NCI-H2081 (cell line): ENCODE measurements at places on chromosomes 5 and 9.
A peak's percentile ranks its signal among the peaks of the same experiment; 100 is the strongest.

- no peak for DNase-seq
Observed at GRCh38 chr5:15823398-15823797, 323.4 kb downstream of the FBXL7 start.

- DNase-seq = no peak
Observed at GRCh38 chr5:109838157-109838556, 148.4 kb downstream of the MAN2A1 start.

GRCh38 chr9:80557256-80557655, 985.5 kb downstream of the TLE4 start:
- no peak for DNase-seq

DNA sequence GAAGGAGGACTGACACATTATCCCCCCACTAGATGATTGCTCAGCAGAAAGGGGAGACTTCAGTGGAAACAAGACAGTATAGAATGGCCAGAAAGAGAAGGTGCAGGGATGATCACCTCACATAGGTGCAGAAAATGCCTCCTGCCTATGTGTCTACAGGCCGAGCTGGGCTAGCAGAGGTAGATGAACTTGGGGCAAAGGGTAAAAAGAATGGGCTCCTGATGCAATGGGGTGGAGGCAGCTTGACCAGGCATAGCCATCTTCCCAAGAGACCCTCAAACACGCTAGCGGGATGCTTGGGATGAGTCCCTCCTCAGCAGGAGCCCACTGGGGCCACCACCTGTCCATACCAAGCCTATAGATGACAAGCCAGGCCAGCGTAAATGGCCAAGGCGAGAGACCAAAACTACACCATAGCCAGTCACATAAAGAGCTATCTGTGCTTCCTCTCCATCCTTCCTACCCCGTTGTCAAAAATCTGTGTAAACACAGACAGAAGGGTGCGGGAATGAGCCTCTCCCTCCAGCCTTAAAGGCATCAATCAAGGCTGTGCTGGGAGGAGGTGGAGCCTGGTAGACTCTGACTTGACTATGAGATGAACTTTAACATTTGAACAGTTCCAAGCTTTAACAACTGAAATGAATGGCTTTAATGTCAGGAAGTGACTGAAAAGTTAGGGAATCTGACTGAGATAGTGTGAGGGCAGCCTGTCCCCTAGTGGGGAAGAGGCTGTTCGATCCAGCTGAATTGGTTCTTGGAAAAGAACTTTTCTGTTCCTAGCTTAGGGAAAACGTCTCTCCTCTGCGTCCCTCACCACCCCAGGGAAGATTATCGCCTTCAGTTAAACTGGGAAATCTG, 10.4 kb downstream of the C9orf152 start:
- DNase-seq = no peak

DNA sequence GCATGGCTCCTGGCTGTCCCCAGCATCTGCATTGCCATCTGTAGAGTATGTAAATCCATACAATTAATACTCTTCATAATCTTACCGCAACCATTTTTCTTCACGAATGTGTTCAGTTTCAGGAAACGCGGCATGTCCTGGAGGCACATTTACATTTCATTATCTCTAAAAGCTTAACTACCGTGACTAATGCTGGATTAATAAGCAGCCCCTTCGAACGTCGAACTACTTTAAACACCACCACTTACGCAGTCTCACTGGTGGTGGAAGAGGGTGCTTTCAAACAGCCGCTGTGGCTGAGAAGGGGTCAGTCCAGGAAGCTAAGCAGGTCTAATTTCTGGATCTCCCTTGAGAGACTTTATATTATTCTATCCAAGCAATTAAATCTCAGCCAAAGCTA, 85.6 kb downstream of the C5orf15 start:
- DNase-seq = no peak

GRCh38 chr5:119187776-119188529, 117.1 kb downstream of the DMXL1 start:
- no peak for DNase-seq

DNA sequence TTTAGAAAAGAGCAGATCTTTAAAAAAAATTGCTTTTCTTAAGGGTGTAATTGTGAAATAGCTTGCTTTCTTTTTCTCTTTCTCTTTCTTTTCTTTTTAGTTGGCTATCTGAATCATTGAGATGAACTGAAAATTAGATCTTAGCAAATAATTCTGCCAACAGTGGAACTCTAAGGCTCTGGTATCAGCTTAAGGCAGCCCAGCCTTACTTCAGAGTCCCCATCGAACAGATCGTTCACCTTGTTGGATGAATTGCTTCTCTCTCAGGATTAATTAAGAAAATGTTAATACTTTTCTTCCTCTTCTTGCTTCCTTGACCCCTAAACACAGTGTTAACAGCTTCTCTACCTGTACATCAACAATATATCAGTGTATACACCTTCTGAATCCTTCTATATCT, 92.1 kb downstream of the ZCCHC7 start:
- DNase-seq = no peak

GRCh38 chr9:126695186-126695585, 81.5 kb downstream of the LMX1B start:
- DNase-seq = no peak

- peak; percentile 53 for DNase-seq
Observed at GRCh38 chr5:77546-77945, 14.4 kb upstream of the PLEKHG4B start.

- DNase-seq = no peak
Observed at GRCh38 chr9:136793086-136793946, 2.2 kb downstream of the TMEM141 start.

DNA sequence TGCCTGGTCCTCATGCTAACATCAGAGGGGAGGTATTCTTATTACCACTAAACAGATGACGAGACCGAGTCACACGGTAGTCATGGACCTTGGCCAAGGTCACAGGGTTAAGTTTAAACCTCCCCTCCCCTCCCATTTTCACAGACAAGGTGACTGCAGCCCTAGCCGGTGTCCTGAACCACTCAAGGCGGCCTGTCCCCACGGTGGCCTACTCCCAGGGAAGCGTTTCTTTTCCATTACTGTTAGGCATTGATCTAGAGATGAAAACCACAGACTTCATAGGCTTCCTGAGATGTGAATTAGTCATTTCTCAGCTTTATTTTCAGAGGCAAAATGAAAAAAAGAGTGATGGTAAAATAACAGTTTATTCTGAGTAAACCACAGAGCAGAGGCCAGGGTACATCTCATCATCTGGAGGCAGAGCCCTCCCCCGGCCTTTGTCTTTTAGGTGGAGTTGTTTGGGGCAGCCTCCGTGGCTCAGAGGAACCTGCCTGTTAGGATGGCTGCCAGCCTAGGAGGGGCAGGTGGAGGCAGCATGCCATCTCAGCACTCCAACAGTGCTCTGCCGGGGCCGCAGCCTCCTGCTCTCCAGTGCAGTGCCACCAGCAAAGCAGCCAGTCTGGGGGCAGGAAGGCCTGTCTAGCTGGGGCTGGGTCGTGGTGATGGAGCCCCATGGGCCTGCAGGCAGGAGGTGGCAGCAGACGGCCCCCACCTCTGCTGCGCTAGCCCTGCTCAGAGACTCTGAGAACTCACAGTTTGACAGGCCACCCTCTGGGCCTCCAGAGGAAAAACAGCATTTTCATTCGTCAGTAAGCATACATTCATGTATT, 71.2 kb downstream of the RAPGEF1 start:
- peak; percentile 56 for DNase-seq

DNA sequence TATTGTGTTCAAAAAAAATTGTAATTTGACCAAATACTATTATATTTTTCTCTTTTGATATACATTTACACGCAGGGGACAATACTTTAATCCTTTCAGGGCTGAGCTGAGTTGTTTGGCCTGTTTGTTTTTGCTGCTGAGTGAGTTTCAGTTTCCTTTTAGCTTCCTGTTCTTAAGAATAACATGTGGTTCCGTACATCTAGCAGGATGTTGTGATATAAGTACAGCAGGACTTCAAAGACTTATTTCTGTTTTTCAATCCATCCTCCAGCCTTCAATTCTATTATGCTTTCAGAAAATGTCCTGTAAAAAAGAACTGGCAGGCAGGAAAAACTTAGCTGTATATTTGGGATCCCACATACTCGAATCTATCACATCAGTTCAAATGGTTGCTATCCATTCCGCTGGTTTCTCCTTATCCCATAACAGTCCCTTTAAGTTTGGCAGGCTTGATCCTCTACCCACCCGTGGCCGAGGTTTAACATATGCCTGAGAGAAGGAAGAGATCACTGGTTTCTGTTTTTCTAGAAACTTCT, 1037.3 kb upstream of the ACO1 start:
- DNase-seq = no peak

DNA sequence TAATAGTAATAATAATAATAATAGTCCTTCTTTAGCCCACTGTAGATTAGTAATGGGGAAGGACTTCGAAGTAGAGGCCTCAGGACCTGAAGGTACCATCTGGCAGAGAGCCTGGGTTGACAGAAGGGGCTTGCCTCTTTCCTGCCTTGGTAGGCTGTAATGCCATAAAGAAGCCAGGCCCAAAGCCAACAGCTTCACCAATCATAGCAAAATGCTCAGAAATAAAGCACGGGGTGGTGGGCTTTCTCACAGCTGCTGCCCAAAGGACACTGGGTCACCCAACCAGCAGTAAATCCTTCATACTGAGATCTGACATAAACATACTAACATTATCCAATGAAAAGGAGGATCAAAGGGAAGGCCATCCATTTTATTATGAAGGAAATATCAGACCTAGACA, 70.7 kb downstream of the SUSD1 start:
- no peak for DNase-seq

- DNase-seq = no peak
Observed at GRCh38 chr5:4027088-4027734, 431.6 kb downstream of the IRX1 start.

DNA sequence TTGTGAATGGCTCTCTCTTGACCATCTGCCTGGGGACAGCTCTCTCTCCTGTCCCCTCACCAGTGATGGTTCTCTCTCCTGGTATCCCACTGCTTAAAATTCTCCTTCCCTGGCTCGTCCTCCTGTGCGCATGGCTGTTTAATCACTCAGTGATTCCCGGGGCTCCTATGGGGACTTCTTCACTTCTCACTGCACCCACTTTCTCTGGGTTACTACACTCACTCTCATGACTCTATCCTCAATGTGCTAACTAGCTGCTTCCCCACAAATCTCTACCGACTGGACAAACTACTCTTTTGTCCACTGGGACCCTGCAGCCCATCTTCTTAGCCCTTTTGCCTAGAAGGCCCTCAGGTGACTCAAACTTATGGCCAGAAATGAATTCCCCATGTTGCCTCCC, 89.1 kb upstream of the TBC1D2 start:
- no peak for DNase-seq

DNA sequence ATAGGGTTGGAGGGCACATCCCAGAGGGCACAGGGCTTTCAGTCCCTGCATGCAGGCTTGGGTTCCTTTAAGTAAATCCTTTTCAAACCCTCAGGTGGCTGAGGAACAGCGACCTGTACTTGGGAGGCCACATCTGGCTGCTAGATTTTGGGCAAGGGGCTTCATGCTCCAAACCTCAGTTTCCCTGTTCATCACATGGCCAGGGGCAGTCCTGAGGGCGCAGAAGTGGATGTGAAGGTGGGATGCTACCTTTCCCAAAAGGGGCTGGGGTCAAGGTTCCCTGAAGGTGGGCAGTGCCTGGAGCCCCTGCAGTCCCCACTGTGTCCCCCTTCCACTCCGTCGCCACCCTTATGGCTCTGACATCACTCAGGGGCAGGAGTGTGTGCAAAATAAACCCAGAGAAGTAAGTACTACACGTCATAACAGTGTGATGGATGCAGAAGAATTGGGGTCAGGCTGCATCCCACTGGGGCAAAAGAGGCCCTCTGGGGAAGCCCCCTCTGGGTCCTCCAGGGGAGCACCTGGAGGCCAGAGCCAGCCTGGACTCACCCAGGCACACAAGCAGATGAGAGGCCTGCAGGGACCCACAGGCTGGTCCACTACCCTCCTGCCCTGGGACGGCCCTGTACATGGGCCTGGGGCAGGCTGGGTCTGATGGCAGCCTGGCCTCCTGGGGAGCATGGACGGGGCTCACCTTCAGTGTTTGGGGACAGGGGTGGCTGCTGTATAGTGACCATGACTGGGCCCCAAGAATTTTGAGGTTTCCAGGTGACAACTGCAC, 1.9 kb upstream of the CARD19 start:
- DNase-seq = no peak

DNA sequence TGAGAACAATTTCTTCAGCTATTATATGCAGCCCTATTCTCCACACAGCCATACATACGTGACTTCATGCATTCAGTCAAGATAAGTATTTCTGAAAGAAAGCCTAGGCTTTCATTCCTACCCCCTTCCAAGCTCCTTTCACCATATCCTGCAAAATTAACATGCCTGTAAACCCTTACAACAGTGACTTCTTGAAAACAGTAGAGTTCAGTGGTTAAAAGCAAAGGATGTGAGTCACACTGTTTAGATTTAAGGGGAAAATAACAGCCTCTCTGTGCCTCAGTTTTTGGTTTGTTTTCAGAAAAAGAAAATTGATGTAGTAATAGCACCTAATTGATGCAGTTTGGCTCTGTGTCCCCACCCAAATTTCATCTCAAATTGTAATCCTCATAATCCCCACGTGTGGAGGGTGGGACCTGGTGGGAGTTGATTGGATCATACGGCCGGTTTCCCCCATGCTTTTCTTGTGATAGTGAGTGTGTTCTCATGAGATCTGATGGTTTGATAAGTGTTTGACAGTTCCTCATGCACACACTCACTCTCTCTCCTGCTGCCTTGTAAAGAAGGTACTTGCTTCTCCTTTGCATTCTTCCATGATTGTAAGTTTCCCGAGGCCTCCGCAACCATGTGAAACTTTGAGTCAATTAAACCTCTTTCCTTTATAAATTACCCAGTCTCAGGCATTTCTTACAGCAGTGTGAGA, 264.8 kb downstream of the CETN3 start:
- DNase-seq = no peak

DNA sequence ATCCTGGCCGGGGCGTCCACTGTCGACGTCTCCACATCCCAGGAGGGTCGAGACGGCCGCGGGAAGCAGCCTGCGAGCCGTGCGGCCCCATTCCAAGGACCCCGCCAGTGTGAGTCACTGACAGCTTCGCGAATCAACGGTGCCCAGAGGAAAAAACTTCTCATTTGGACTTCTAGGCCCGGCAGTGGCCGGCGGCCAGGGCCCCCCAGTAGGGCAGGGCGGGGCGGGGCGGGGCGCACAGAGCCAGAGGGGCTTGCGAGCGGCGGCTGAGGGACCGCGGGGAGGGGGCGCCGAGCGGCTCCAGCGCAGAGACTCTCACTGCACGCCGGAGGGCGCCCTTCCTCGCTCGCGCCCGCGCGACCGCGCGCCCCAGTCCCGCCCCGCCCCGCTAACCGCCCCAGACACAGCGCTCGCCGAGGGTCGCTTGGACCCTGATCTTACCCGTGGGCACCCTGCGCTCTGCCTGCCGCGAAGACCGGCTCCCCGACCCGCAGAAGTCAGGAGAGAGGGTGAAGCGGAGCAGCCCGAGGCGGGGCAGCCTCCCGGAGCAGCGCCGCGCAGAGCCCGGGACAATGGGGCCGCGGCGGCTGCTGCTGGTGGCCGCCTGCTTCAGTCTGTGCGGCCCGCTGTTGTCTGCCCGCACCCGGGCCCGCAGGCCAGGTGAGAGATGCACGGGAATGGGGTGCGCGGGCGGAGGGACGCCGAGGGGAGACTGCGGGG, at the start of gene F2R:
Gene F2R (plus strand): TSS at position 391 of the 720 bp plus-strand sequence. CDS start 182 bp downstream, at position 573.
- DNase-seq = peak; percentile 27

- peak; percentile 11 for DNase-seq
Observed at GRCh38 chr9:123651273-123651672, 278.7 kb downstream of the DENND1A start.

GRCh38 chr5:1448511-1449011, 3.3 kb upstream of the SLC6A3 start:
- DNase-seq = no peak
